GF-D8 (cell line): ENCODE measurements at places on chromosomes 6 and 20.

DNA sequence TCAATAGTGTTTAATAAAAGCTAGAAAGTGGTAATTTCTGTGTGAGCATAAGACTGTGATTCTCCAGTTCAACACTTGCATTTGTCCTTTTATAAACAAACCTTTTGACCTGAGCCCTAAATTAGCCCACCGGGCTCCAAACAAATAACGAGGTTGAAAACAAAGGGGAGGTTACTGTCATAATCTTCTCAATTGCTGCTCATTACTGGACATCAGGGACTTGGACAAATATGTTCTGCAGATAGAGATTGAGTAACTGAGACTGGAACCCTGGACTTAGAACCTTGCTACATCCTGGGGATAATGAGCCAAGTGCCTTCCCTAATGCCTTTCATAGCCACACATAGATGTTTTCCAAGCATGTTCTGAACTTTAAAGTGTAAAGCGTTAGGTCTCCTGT lies 84.2 kb upstream of the PCSK2 start:
- no peak for DNase-seq

DNA sequence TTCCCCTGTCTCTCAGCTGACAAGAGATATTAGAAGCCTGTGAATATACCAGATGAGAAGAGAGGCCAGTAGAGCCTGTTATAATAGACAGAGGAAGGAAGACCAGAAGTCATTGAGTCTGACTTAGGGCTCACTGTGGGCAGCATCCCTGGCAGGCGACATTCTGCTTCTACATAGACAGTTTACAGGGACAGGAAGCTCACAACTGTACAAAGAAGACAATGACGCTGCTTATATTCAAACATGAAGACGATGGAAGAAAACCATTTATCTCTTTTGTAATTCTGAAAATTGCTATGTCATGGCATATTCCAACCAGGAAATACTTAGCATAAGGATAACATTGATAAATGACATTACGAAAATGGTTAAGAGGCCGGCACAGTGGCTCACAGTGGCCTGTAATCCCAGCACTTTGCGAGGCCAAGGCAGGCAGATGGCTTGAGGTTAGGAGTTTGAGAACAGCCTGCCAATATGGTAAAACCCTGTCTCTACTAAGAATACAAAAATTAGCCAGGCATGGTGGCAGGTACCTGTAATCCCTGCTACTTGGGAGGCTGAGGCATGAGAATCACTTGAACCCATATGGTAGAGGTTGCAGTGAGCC lies 170.9 kb downstream of the UBE3D start:
- no peak for DNase-seq

DNA sequence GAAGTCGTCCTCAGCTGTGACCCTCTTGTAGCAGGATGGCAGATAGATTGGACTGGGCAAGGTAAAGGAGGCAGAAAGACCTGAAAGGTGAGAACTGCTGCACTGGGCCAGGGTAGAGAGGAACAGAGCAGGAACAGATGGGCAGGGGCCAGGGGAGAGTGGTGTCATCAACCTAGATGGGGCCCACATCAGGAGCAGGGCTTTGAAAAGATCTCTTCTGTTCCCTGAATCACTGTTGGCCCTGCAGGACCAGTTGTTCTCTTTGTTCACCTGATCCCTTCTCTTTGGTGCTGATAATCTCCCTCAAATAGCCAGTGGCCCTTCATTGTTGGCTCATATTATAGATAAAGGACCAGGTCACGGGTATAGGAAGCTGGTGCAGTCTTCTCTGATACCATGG lies 59.9 kb downstream of the DTD1 start:
- no peak for DNase-seq

- no peak for DNase-seq
Observed at GRCh38 chr6:112040956-112041355, 12.9 kb upstream of the CCN6 start.

- DNase-seq = no peak
Observed at GRCh38 chr6:92806254-92806653, 613.1 kb downstream of the EPHA7 start.

DNA sequence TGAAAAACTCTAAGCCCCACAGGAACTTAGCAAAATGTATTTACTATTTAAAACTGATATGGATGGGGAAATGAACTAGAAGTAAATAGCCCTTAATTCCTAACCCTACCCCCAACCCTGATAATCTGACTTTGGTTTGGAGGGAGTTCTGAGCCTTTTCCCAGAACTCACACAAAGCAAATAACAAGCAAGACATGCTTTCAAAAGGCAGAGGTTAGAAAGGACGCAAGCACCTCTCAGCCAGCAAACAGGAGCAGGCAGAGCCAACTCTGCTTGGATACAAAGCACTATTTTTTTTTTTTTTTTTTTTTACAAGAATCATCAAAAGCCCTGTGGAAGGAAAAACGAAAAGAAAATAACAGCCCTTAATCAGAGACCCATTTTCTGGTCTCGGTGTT lies 58.7 kb downstream of the SLC22A23 start:
- no peak for DNase-seq
